ENCODE measurements at places on chromosomes 13 and 19. TPM values are rescaled to one million over a fixed set of nuclear protein-coding genes. Genes with fewer than 3 reads are reported as not detected.

GRCh38 chr13:94662274-94662945 is 49.9 kb downstream of the SOX21 start:
- peak; percentile 16 for DNase-seq

DNA sequence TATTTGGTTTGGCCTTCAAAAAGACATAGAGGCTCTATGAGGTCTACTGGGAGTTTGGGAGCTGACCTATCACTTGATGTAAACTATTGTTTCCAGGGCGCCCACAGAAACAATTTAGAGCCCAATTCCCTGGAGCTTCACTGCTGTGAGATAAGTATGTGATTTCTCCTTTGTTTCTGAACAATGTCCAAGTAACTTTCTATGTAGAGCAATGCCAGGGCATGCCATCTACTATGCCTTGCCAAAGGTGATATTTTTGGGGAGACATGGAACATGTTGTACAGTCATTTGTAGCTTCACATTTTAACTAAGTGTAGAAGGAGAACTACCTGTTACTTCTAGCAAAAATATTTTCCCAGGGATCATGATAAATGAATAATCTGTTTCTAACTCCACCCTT is 872.6 kb downstream of the GPC5 start:
- DNase-seq = no peak

- peak; percentile 18 for DNase-seq
Measured at GRCh38 chr19:51016798-51017683, 2.5 kb downstream of the KLK10 start.

- no peak for DNase-seq
Measured at GRCh38 chr13:68056816-68057710, 826.9 kb upstream of the PCDH9 start.

DNA sequence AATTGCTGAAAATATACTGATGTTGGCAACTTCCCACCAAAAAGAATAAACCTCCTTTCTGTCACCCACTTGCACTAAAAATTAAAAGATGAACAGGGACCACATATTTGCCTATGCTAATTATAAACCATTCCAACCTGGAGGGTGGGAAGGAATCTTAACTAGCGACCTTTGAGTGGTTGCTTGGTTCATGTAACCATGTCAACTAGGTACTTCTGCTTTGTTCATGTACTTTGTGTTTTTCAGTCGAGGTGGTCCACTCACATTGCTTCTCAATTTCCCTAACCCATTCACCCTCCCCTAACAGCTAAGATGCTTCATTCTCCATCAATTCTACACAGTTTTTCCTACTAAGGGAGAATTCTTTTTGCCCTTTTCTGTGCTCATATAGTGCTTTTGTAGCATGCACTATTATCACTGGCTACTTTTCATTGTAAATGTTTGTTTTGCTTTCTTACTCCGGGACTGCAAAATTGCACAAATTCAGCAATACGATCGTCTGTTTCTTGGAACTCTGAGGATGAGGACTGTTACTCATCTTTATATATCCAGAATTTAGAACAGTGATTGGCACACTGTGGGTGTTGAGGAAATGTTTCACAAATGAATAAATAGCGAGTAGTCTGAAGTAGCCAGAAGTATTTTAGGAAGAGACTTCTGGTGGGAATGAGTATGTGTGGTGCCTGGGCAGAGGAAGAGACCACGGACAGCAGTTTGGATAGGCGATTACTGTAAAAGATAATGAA is 187.5 kb downstream of the GPC6 start:
- DNase-seq = no peak

FBXO27 gene
- total RNA-seq = 12.3 TPM

MBD3L3 gene
- 1.9 TPM for total RNA-seq

GPR4 gene
- 0.48 TPM for total RNA-seq

- no peak for DNase-seq
Measured at GRCh38 chr19:8335343-8336071, 7.6 kb downstream of the KANK3 start.

ZNF132 gene
- total RNA-seq = 24.8 TPM
